ENCODE measurements at places on chromosomes 5 and 9.
A peak's percentile ranks its signal among the peaks of the same experiment; 100 is the strongest.

DNA sequence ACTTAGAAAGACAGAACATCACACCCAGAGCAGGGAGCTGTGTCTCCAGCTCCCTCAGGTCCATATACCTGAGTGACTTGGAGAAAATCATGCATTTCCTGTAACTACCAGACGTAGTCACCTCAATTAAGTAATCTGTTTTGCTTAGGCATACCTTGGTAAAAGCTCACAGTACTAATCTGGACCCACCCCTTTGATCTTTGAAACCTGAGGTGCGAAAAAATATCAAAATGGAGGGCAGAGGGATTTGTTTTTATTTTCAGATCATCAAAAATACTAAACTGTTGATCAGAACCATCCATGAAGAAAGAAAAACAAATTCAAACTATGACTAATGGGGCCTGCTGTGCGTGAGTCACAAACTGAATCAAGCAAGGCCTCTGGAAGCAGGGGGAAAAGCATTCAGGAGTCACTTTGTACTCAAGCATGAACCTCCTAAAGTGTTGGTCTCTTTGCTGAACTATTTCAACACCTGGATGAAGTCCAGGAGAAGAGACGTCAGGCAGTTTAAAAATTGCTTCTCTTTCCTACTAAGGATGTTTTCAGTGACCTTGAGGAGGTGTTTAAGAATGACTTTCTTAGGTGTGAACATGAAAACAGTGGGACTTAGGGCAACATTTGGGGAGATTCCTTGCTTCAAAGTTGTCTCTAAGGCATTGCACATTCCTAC, 76.3 kb downstream of the MUSK start:
- peak; percentile 96 for DNase-seq

GRCh38 chr9:34079181-34079580, 30.5 kb upstream of the UBAP2 start:
- DNase-seq = no peak

DNA sequence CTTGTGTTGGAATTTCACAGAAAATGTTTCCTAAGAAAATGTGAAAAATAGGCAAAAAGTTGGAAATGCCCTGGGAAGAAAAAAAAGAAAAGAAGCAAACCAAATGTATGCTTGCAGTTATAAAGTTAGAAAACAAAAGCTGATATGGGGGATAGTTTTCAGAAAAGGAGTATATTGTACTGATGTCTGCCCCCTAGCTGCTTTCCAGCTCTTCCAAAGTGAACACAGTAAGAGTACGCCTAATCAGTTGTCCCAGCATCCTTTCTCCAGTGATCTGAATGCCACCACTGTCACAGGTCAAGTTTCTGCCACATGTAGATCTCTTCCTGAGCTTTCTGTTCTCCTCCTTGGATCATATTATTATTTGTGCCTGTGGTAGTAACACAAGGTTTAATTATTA, 5.8 kb downstream of the TYRP1 start:
- DNase-seq = no peak

DNA sequence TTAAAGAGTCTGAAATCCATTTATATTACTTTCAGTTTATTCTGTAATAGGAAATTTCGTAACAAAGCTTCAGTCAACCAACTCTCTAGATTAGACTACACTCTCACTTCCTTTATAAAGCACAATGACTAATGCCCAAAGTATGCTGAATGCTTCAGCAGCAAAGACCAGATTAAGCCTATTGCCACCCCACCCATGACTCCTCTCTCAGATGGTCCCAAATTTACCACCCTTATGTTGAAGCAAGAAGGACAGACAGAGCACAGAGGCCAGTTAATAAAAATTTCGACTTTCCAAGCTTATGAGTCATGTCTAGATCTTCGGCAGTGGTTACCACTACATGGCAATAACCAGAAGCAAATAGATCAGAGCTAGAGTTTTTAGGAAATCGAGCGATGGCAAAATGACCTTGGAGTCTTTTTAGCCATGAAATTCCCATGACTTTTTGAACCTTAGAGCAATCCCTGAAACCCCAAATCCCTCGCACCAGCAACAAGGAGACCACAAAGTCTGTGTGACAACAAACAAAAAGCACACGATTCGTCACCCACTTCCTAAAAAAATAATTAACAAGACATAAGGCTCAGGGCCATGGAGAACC, 287.8 kb upstream of the RASA1 start:
- DNase-seq = peak; percentile 74

GRCh38 chr5:115243412-115243811, 19.3 kb downstream of the PGGT1B start:
- DNase-seq = no peak

DNA sequence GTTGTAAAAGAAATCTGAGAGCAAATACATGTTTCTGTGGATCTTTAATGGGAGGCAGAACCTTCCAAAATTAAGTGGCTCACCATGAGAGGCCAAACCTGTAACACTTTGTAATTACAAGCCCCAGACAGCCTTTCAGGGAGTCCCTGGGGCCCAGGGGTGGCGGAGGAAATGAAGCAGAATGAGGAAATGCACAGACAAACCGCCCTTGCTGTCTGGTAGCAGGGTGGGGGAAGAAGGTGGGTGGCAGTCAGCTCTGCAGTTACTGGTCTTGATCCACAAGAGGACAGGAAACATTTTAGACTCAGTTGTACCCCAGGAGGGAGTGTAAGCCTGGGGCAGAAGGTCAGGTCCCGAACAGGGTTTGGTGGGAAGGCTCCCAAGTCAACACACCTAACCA, 6.5 kb downstream of the ARL14EPL start:
- no peak for DNase-seq

DNA sequence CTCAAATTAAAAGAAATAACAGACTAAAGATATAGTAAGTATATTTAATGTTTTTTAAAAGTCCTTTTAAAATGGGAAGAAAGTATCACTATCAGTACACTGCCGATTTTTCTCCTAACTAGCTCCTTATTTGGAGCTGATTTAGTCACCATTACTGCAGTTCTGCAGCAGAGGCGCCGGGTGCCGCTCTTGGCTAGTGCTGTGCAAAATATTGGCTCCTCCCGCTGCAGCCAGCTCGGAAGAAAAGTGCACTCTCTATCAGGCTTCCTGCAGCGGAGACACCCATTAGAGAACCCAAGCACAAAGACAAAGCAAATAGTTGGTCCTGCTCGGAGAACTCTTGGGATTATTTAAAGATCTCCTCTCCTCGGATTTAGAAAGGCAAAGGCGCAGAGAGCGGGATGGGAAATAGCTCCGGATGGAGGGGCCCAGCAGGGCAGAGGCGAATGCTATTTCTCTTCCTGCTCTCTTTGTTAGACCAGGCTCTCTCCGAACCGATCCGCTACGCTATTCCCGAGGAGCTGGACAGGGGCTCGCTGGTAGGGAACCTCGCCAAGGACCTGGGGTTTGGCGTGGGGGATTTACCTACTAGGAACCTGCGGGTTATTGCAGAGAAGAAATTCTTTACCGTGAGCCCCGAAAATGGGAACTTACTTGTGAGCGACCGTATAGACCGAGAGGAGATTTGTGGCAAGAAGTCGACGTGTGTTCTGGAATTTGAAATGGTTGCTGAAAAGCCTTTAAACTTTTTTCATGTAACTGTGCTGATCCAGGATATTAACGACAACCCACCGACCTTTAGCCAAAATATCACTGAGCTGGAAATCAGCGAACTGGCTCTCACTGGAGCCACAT, at the start of gene PCDHGB3:
Gene PCDHGB3, plus strand, starts transcription at position 249 of the 855 bp plus-strand sequence. Its CDS starts 153 bp downstream, at position 402.
- DNase-seq = peak; percentile 63

GRCh38 chr5:161378701-161379100, 167.8 kb downstream of the GABRB2 start:
- DNase-seq = no peak

GRCh38 chr5:158381614-158382160, 522.7 kb upstream of the CLINT1 start:
- DNase-seq = no peak

DNA sequence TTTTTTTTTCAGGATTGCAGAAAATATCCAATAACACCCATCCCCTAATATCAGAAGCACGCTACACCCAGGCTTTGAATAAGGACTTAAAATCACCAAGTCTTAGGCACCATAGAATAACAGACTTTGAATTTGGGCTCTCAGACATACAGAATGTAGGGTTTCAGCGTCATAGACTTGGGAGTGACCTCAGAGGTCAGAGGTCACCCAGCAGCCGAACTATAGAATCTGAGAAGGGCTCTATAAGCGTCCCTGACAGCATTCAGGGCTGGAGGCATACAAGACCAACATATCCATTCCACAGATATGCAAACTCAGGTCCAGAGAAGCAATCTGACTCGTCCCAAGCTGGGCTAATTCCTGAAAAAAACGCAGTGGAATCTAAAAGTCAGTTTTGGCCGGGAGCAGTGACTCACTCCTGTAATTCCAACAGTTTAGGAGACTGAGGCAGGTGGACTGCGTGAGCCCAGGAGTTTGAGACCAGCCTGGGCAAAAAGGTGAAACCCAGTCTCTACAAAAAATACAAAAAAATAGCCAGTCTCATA, 34.7 kb downstream of the SLC6A7 start:
- DNase-seq = peak; percentile 28

GRCh38 chr9:16625811-16626210, 244.7 kb downstream of the BNC2 start:
- peak; percentile 71 for DNase-seq

- DNase-seq = no peak
Measured at GRCh38 chr5:111707630-111708164, 49.3 kb downstream of the NREP start.

- no peak for DNase-seq
Measured at GRCh38 chr9:128621730-128622455, 34.8 kb downstream of the DYNC2I2 start.

DNA sequence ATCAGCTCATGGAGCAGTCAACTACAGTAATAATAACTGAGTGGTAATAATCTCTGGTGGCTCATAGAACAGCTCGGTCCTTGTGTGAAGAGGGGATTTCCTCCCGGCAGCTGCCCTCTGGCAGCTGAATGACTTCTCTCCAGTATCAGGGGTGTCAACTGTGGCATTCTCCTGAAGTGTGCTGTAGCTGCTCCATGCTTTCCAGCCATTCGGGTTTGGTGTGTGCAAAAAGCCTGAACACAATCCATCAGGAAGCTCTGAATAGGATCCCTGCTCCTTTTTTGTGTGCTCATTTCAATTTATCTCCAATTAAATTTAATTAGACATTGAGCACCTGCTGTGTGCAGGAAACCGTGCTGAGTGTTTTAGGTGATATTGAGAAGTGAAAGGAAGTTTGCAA, 59.8 kb upstream of the BARX1 start:
- DNase-seq = no peak

- DNase-seq = no peak
Measured at GRCh38 chr5:132546108-132546507, 2.8 kb upstream of the IL5 start.

- no peak for DNase-seq
Measured at GRCh38 chr9:109422641-109423040, 75.5 kb downstream of the PTPN3 start.

- DNase-seq = no peak
Measured at GRCh38 chr9:127305838-127306226, 41.3 kb downstream of the GARNL3 start.

- no peak for DNase-seq
Measured at GRCh38 chr5:177508837-177509236, 789 bp downstream of the DOK3 start.

DNA sequence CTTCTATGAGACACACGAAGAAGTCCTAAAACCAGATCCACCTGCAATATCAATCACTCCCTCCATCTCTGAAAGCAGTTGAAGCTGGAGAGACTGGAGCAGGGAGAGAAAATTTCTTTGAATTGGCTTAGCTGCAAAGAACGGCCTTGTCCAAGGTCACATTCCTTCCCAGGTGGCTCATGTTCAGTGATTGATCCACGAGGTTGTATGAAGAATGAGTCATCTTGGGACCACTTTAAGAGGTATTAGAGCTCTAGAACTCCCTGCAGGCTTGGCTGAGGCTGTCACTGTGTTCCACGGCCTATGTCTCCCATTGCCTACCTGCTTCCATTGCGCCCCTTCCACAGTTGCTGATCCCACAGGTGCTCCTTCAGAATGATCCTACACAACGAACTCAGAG, 68.2 kb downstream of the HMHB1 start:
- DNase-seq = peak; percentile 33

DNA sequence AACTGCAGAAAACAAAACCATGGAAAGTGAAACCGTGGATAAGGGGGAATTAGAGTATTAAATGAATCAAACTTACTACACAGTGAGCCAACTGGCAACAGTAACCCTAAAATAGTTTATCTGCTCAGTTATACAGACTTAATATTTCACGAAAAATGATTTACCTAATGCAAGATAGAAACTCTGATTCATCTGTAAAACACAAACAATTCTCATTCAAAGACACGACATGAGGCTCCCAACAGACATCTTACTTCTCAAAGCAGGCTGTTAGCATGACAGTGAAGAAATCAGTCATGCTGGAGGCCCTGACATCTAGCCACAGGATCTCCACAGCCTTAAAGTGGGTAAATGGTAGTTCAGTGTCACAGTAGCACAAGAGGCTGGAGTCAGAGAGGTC, 131.2 kb downstream of the FBN2 start:
- no peak for DNase-seq

DNA sequence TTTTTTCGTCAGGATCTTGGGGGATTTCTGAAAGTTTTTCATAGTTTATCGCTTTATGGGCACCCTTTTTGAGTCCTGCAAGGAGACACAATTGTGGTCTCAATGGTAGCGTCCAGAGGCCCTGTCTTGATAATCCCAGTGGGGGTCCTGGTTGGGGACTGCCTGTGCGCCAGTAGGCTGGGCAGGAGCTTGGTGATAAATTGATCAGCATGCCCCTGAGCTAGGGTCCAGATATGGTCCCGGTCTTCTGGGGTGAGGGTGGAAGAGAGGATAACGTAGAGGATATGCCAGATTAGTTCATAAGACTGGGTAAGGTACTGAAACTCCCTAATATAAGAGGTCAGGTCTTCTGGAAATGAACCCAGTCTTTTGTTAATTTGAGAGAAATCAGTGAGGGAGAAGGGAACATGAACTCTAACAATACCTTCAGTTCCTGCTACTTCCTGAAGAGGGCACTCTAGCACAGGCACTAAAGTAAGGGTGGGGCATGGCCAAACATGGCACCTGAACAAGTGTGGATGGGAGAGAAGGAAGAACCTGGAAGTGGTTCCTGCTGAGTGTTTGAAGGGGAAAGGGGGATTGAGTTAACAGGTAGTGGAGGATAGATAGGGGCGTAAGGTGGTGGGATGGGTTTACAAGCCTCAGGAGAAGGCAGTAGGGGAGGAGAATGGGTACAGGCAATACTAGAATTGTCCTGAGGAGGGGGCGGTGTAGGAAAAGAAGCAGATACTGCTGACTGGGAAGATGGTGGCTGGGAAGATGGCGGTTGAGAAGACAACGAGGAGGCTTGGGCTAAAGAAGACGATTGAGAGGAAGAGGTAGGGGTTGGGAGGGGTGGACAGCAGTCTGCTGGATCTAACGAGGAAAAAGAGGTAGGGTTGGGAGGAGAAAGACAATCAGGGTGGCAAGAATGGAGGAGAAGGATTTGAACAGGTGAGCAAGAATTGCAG, 33.8 kb upstream of the ANXA2R start:
- peak; percentile 31 for DNase-seq
